Activated CD4-positive, alpha-beta memory T cell treated with anti-CD3 and anti-CD28 coated beads for 36 hours (primary cell): ENCODE measurements at places on chromosomes 13 and 19.
A peak's percentile ranks its signal among the peaks of the same experiment; 100 is the strongest.

DNA sequence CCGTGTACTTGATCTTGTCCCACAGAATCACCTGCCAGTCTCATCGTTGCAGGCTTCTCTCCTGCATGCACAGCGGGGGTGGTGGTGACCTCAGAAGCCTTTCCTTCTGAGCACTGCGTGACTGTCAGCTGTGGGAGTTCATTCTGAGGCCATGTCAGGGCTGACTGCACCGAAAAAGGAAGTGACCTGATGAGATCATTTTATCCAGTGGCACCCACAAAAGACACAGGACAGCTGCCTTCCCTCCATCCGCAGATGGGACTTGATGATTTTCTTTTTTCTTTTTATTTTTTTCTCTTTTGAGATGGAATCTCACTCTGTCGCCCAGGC lies 89.7 kb downstream of the RAB20 start:
- H3K4me1 ChIP-seq: no peaks in the 10 kb centered on the region
- DNase-seq: peak; percentile 37
- H3K27me3 ChIP-seq: peaks cover 17% of the 10 kb centered on the region
- H3K36me3 ChIP-seq: no peaks in the 10 kb centered on the region

DNA sequence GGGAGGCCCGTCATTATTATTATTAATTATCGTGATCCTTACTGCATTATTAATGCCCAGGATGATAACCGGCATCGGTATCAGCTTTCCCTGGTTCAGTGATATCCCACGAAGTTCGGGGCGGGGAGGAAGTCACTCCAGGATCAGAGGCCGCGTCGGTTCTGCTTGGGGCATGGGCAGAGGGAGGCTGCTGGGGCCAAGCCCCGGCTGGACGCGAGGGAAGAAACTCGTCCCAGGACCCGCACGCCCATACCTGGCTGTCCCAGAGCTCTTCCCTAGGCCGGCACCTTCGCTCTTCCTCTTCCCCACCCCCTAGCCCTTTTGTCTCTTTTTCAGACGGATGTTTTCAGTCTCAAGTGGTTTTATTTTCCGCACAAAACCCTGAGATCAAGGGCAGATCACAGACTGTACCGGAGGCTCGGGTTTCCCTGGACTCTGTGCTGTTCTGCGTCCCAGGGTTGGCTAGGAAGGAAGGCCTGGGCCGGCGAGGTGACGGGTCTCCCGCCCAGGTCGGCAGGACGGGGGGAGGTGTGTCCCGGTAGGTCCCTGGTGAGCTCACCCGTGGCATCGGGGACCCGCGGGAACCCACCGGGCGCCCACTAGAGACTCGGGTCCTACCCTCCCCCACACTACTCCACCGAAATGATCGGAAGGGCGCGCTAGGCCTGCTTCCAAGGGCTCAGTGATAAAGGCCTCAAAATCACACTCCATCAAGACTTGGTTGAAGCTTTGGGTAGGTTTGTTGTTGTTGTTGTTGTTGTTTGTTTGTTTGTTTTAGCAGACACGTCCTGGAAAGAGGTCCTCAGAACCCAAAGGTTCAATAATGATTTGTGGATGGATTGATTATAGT lies 7.9 kb downstream of the ZIC2 start:
- H3K27ac ChIP-seq: no peak overlapping the region
- H3K36me3 ChIP-seq: peaks cover 4% of the 10 kb centered on the region
- H3K4me3 ChIP-seq: no peak overlapping the region
- DNase-seq: no peak

DNA sequence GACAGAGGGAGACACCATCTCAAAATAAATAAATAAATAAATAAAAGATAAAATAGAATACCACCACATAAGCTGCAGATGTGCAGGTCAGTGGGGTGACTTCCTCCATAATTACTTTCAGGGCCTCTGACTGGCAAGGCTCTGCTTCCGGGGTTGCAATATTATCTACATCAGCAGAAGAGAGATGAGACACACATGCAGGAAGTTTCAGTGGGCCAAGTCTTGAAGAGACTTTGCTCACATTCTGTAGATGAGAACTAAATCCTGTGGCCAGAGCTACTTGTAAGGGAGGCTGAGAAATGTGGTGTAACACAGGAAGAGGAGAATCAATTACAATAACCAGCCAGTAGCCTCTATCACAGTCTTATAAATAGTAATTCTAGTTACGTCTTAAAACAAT lies 89.9 kb upstream of the MAB21L1 start:
- DNase-seq: no peak
- no peak overlapping the region for H3K27ac ChIP-seq
- no peak overlapping the region for H3K4me3 ChIP-seq
- no peaks in the 10 kb centered on the region for H3K27me3 ChIP-seq
- H3K4me1 ChIP-seq: no peaks in the 10 kb centered on the region

DNA sequence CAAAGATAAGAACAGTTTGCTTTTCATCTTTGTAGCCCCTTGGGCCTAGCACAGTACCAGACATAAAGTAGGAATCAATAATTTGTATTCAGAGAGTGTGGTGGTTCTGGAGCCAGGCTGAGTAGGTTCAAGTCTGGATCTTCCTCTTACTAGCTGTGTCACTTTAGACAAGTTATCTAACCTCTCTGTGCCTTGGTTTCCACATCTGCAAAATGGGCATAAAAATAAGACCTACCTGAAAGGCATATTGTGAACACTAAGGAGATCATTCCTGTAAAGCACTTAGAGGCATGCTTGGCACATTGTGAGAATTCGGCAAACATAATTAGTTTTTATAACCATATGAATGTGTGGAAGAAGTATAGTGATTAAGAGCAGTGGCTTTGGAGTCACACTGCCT lies 95.8 kb downstream of the MBNL2 start:
- no peaks in the 10 kb centered on the region for H3K27me3 ChIP-seq
- H3K36me3 ChIP-seq: peaks cover 1% of the 10 kb centered on the region
- H3K27ac ChIP-seq: no peak overlapping the region
- no peak overlapping the region for H3K4me3 ChIP-seq

DNA sequence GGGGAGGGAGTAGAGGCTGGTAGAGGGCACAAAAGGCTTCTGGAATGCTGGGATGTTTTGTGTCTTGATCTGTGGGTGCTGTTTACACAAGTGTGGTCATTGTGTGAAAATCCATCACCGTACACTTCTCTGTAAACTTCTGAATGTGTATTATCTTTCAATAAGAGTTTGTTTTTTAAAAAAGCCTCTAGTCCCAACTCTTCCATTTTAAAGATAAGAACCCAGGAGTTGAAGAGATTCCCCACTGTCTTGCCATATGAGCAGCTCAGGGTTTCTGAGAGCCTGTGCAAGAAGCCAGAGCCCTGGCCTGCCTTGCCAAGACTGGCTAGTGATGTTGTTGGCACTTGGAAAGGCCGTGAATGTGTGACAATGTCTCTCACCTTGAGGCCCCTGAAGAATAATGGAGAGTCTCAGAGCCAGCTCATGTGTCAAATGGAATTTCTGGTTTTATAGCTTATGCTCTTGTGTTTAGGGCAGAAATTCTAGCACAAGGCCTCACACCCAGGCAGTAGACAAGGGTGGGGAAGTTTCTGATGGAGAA lies 57.5 kb upstream of the NPAS1 start:
- H3K36me3 ChIP-seq: peaks cover 7% of the 10 kb centered on the region
- no peak for DNase-seq
- H3K4me3 ChIP-seq: no peak overlapping the region
- peak overlapping the region; percentile 82 for H3K27ac ChIP-seq

DNA sequence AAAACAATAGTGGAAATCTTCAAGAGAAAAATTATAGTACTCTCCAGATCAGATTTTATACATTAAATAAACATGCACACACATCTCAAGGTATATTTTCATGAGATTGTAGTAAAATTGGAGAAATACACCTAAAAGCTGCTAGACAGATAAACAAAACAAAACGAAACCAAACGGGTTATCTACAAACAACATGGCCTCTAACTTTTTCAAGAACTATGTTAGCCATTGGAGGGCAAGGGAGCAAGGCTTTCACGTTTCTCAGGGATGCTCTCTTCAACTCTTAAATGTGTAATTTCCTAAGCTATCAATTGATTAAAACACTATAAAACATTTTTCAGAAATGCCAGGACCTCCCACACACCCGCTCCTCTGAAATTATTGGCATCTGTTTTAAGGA lies 1262.4 kb upstream of the PCDH20 start:
- no peaks in the 10 kb centered on the region for H3K27me3 ChIP-seq
- no peak overlapping the region for H3K27ac ChIP-seq
- H3K36me3 ChIP-seq: no peaks in the 10 kb centered on the region
- no peak overlapping the region for H3K4me3 ChIP-seq

GRCh38 chr19:50003810-50004419 lies 21.3 kb downstream of the VRK3 start:
- peaks cover 25% of the 10 kb centered on the region for H3K4me1 ChIP-seq
- H3K27ac ChIP-seq: peak overlapping the region; percentile 45
- peaks cover 45% of the 10 kb centered on the region for H3K36me3 ChIP-seq
- no peaks in the 10 kb centered on the region for H3K27me3 ChIP-seq

- peaks cover 4% of the 10 kb centered on the region for H3K27me3 ChIP-seq
- no peaks in the 10 kb centered on the region for H3K4me1 ChIP-seq
- H3K27ac ChIP-seq: no peak overlapping the region
- DNase-seq: no peak
Observed at GRCh38 chr13:23392313-23392712, 41.2 kb downstream of the SACS start.

- peaks cover 9% of the 10 kb centered on the region for H3K4me1 ChIP-seq
- no peak overlapping the region for H3K4me3 ChIP-seq
- no peak for DNase-seq
- H3K27me3 ChIP-seq: peaks cover 6% of the 10 kb centered on the region
- H3K27ac ChIP-seq: no peak overlapping the region
- H3K36me3 ChIP-seq: no peaks in the 10 kb centered on the region
Observed at GRCh38 chr13:50613356-50613831, 230.1 kb downstream of the DLEU7 start.

DNA sequence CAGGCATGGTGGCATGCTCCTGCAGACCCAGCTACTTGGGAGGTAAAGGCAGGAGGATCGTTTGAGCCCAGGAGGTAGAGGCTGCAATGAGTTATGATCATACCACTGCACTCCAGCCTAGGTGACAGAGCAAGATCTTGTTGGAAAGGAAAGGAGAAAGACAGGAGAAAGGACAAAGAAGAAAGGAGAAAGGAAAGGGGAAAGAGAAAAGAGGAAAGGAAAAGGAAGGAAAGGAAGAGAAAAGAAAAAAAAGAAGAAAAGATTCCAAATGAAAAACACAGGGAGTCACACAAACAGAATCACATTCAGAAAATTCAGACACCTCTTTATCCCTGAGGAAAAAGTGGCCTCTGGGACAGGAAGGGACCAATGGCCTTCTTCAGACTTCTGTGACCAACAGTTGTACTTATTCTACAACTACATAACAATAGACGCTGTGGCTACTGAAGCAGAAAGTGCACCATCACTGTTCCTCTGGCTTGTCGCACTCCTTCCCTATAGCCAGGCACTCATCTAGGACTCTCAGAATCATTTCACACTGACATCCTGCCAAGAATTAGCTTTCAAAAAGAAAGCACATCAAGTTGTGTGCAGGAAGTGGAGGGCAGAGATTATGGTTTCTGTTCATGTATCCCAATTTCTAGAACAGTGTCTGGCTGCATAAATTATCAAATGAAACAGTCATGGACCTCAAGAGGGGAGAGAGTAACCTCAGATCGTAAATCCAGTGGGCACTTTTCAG lies 5.9 kb downstream of the MTMR6 start:
- peak overlapping the region; percentile 11 for H3K4me3 ChIP-seq
- H3K27ac ChIP-seq: peak overlapping the region; percentile 83
- peak; percentile 58 for DNase-seq

- DNase-seq: no peak
- H3K36me3 ChIP-seq: peaks cover 9% of the 10 kb centered on the region
- no peaks in the 10 kb centered on the region for H3K4me1 ChIP-seq
- no peak overlapping the region for H3K27ac ChIP-seq
- peaks cover 5% of the 10 kb centered on the region for H3K27me3 ChIP-seq
Observed at GRCh38 chr13:42883771-42884467, 102.5 kb downstream of the FAM216B start.

GRCh38 chr13:110197026-110197425 lies 109.9 kb downstream of the COL4A1 start:
- H3K36me3 ChIP-seq: no peaks in the 10 kb centered on the region
- H3K4me3 ChIP-seq: no peak overlapping the region

GRCh38 chr13:102972191-102972590 lies 94.0 kb downstream of the SLC10A2 start:
- H3K4me1 ChIP-seq: no peaks in the 10 kb centered on the region
- no peaks in the 10 kb centered on the region for H3K36me3 ChIP-seq
- no peak overlapping the region for H3K27ac ChIP-seq
- no peak overlapping the region for H3K4me3 ChIP-seq
- no peaks in the 10 kb centered on the region for H3K27me3 ChIP-seq

GRCh38 chr19:10068205-10068604 lies 17.9 kb upstream of the SHFL start:
- H3K36me3 ChIP-seq: no peaks in the 10 kb centered on the region
- no peak overlapping the region for H3K27ac ChIP-seq
- no peaks in the 10 kb centered on the region for H3K27me3 ChIP-seq

DNA sequence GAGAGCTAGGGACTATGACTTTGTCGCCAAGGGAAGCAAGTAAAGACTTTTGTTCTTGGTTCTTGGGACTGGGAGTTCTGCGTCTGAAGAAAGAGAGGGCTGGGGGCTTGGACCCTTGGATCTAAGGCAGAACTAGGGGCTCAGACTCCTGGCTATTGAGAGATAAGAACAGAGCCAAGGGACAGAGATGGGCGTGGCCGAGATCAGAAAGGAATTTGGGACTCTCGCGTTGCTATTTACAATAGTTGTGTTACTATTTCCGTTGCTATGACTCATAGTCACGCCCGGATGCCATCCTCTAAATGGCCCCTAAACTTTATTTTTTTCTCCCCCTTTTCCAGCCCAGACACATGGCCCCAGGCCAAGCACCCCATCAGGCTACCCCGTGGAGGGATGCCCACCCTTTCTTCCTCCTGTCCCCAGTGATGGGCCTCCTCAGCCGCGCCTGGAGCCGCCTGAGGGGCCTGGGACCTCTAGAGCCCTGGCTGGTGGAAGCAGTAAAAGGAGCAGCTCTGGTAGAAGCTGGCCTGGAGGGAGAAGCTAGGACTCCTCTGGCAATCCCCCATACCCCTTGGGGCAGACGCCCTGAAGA lies 759 bp downstream of the PPP1R15A start:
- peak; percentile 90 for DNase-seq
- peak overlapping the region; percentile 99 for H3K27ac ChIP-seq
- H3K4me3 ChIP-seq: peak overlapping the region; percentile 95
- H3K36me3 ChIP-seq: peaks cover 48% of the 10 kb centered on the region
- peaks cover 35% of the 10 kb centered on the region for H3K4me1 ChIP-seq

DNA sequence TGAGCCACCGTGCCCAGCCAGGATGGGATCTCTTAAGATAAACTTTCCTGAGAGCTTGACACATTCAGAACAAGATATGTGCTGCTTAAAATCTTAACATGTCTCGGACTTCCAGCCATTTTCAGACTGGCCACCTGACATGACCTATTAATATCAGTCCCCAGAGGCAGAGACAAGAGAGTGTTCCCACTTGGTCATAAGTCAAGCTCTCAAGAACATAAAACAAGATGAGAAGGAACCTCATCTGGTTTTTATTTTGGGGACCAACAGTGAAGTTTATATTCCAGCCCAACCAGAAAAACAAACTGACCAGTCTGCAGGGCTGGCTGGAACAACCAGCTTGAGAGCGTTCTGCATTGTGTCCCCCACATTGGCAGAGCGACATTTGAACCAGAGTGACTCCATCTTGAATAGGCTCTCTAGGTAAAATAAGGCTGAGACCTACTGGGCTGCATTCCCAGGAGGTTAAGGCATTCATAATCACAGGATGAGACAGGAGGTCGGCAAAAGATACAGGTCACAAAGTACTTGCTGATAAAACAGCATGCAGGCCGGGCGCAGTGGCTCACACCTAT lies 21.8 kb upstream of the PLEKHF1 start:
- no peak overlapping the region for H3K4me3 ChIP-seq
- H3K4me1 ChIP-seq: peaks cover 13% of the 10 kb centered on the region
- no peak overlapping the region for H3K27ac ChIP-seq
- no peaks in the 10 kb centered on the region for H3K27me3 ChIP-seq
- H3K36me3 ChIP-seq: no peaks in the 10 kb centered on the region
